A172 (cell line): ENCODE measurements at places on chromosomes 2 and 18. TPM values are rescaled to one million over a fixed set of nuclear protein-coding genes. Genes with fewer than 3 reads are reported as not detected.

Gene LOXHD1
- not detected in 2 replicates for total RNA-seq

Gene DRC1
- total RNA-seq = 0.43 TPM in 1 of 2 replicates, not detected in the other

Gene TTR
- total RNA-seq = not detected in 2 replicates

Gene FOXD4L1
- 0.22 TPM in 1 of 2 replicates, not detected in the other for total RNA-seq

Gene POMC
- total RNA-seq = not detected in 2 replicates

Gene FAM110C
- not detected in 2 replicates for total RNA-seq

Gene PHOSPHO2
- 12.6 and 13.5 TPM in 2 replicates for total RNA-seq
